T-helper 2 cell (primary cell): ENCODE measurements at places on chromosomes 7 and 10.

GRCh38 chr10:95445223-95445836, 115.8 kb downstream of the SORBS1 start:
- no peak for DNase-seq

GRCh38 chr7:8263048-8263447, 1.1 kb upstream of the ICA1 start:
- DNase-seq: no peak

DNA sequence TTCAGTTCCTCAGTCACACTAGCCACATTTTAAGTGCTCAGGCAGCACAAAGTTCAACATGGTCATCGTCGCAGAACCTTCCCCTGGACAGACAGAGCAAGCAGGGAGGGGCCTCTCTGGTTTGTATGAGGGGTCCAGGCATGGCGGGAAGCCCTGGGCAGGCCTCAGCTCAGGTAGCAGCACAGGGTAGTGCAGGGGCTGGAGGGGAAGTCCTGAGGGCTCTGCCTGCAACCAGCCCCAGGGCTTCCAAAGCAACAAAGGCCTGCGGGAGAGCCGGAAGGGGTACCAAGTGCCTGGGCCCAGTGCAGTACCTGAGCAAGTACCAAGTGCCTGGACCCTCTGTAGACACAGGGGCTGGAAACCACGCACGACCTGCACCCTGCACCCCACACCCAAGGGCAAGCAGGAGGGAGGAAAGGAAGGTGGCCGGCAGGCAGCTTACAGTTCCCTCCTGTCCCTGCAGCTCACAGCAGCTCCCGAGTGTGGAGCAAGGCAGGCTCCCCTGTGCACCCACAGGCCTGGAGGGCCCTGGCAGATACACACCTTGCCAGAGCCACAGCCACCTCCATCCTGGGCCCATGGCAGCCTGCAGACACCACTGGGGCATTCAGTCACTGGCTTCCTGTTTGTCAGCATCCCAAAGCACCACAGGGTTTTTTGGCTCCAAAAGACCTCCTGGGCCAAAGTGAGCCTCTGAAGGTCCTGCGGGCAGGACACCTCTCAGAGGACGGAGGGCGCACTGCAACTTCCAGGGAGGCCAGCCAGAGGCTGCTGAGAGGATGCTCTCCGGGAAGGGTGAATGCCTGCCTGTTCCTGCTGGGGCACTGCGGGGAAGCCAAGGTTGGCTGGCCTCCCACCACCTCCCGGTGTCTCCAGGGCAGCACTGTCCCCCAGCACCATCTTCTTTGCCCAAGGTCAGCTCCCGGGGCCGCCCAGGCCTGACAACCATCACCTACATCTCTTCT, 6.5 kb upstream of the RET start:
- no peak for DNase-seq

- DNase-seq: no peak
Measured at GRCh38 chr10:67603701-67604100, 92.3 kb downstream of the CTNNA3 start.

DNA sequence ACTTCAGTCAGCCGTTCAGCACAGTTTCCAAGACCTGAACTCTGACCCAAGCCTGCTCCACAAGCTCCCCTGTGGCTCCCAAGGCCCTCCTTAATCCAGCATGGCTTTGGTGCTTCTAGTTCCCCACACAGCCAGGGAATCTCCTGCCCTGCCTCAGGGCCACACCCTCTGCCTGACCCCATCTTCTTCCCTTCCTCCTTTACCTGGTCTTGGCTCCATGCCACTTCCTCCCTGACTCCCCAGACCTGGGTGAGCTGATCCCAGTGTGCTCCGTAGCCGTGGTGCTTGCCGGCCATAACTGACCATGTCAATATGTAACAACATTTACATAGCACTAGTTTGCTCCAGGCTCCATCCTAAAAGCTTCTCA, 20.0 kb downstream of the TMEM273 start:
- DNase-seq: no peak

DNA sequence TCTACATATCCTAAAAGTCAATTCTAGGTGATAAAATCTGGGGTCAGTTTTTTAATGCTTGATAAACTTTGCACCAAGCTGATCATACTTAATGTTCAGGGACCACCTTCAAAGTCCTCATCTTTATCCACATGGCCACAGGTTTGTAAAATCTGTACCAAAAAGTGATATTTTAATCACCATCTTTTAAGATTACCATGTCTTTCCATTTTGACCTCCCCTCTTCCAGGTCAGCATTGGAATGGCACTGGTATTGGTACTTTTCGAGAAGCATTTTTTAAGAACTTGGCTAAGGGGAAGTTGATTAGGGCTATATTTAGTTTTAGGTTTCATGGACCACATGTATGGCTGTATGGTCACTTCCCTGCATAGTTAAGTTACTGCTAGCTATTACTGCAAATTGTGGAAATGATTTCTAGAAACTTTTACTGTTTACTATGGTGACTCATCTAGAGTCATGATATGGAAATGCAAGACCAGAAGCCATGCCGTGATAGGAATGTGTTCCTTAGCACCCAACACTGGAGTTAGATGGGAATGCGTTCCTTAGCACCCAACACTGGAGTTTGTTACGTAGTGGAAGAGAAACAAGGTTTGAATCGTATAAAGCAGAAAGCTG, 50.8 kb upstream of the ABLIM1 start:
- DNase-seq: no peak
